ENCODE measurements at places on chromosomes 16 and 17.
A peak's percentile ranks its signal among the peaks of the same experiment; 100 is the strongest.

GRCh38 chr17:74466111-74466827 lies at the start of gene CD300A:
Gene CD300A (plus strand): TSS chr17:74466634. CDS start chr17:74466704, 70 bp downstream.
- no peak for DNase-seq

DNA sequence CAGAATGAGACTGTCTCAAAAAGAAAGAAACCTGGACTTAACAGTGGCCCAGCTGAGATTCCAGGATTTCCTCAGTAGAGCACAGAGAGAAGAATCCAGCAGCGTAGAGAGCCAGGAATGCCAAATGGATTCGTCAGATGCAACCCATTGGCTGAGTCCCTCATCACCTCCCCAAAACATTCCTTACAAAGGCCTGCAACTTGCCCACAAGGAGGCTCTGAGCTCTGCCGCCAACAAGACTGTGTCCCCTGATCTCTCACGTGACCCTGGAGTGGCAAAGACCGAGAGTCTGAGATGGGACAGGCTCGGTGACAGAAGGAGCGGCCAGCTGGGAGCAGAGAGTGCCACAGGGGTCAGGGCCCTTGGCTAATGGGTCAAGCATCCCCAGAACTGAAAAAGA lies 6.9 kb upstream of the CHMP6 start:
- peak; percentile 93 for DNase-seq

GRCh38 chr17:65489413-65490155 lies 71.9 kb downstream of the AXIN2 start:
- DNase-seq, result no peak

DNA sequence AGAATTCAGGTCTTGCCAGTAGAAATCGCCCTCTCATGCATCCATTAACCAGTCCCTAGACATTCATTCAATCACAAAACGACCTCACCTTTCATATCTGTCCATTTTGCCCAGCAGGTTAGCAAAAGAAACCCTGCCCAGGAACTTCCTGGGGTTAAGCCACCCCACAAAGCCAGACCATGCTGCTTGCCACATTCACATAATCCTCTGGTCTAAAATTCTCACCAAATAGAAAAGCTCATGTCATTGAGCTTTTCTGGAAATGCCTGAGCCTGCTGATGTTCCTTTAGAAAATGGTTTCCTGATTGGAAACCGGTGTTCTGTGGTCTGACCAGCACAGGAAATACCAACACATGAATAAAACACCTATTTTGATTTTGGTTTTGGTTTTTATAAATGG lies 21.6 kb upstream of the DYNLRB2 start:
- no peak for DNase-seq

- DNase-seq, result no peak
Observed at GRCh38 chr16:57988929-57989328, 11.5 kb downstream of the ZNF319 start.

DNA sequence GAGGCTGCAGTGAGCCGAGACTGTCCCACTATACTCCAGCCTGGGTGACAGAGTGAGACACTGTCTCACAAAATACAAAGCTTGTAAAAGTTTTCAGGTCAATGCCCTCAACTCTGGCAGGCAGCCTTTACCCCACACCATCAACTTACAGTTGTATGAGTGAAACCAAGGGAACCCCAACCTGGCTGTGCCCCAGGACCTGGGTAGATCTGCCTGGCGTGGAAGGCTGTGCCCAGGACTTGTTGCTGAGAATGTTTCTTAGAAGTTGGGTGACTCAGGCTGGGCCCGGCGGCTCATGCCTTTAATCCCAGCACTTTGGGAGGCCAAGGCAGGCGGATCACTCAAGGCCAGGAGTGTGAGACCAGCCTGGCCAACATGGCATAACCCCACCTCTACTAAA lies 7.8 kb downstream of the CES3 start:
- DNase-seq, result no peak

DNA sequence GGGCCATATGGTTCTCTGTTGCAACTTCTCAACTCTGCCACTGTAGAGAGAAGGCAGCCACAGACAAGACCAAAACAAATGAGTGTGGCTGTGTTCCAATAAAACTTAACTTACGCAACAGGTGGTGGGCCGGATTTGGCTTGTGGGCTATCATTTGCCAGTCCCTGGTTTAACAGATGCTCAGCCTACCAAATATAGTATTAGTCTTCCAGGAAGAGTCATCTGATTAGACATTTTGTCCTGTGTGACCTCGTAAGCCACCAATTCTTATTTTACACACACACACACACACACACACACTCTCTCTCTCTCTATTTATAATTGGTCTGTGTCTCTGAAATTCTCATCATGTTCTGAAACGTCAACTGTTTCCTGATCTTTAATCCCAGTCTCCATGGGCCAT lies 245.9 kb downstream of the XYLT1 start:
- DNase-seq, result no peak

DNA sequence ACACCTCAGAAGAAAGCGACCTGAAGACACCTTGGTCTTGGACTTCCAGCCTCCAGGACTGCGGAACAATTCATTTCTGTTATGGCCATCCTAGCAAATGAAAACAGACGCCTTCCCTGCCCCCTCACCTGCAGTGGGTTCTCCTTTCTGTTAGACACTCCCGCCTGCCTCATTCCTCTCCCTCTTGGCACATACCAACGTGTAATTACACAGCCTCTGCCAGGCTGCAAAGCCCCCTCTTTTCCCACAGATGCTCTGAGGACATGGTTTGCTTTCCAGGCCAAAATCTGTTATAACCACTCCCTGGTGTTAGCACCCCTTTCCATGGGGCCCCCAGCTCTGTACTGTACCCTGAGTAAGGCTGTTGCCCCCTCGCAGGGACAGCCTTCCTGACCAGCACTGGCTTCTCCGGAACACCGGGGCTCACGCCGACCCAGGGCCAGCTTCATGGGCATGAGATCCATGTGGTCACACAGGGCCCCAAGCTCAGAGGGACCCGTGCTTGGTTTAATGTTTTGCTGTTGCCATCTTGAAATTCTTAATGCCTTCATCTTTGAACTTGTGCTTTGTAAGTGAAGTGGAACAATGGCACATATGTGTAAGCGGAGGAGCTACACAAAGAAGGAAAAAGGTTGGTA lies 64.1 kb downstream of the SDK2 start:
- no peak for DNase-seq

- no peak for DNase-seq
Observed at GRCh38 chr16:2235234-2235651, 1.0 kb upstream of the DNASE1L2 start.

GRCh38 chr16:67304020-67304419 lies 22.5 kb downstream of the KCTD19 start:
- DNase-seq, result no peak

GRCh38 chr16:4980691-4981090 lies 22.6 kb downstream of the SEC14L5 start:
- DNase-seq, result no peak

- peak; percentile 50 for DNase-seq
Observed at GRCh38 chr17:37742116-37742761, 2.6 kb downstream of the HNF1B start.

Measured in mesenchymal stem cell (in vitro differentiated cells and primary cell).